ENCODE measurements at places on chromosomes 3 and 15. TPM values are rescaled to one million over a fixed set of nuclear protein-coding genes. Genes with fewer than 3 reads are reported as not detected.
A peak's percentile ranks its signal among the peaks of the same experiment; 100 is the strongest.

GRCh38 chr3:77232557-77232956 lies 192.7 kb downstream of the ROBO2 start:
- H3K27me3 ChIP-seq, result no peaks in the 10 kb centered on the region
- peaks cover 10% of the 10 kb centered on the region for H3K4me1 ChIP-seq
- no peak for DNase-seq

- H3K4me3 ChIP-seq, result no peak overlapping the region
- H3K27ac ChIP-seq, result no peak overlapping the region
- H3K27me3 ChIP-seq, result no peaks in the 10 kb centered on the region
- H3K4me1 ChIP-seq, result no peaks in the 10 kb centered on the region
Measured at GRCh38 chr3:183807209-183807728, 18.1 kb downstream of the MAP6D1 start.

Gene SEMA5B
- total RNA-seq, result 1.3 TPM

Gene USP3
- total RNA-seq, result 41.2 TPM

Gene CNTN3
- 0.35 TPM for total RNA-seq

Gene MYL3
- 1.6 TPM for total RNA-seq

Gene GPR176
- 22.0 TPM for total RNA-seq

GRCh38 chr15:88657326-88658069 lies 18.7 kb downstream of the ISG20 start:
- H3K27ac ChIP-seq, result peak overlapping the region; percentile 42
- H3K27me3 ChIP-seq, result no peaks in the 10 kb centered on the region
- peak; percentile 84 for DNase-seq
- peaks cover 49% of the 10 kb centered on the region for H3K4me1 ChIP-seq
- no peaks in the 10 kb centered on the region for H3K36me3 ChIP-seq
- no peak overlapping the region for H3K4me3 ChIP-seq

Gene OXTR
- total RNA-seq, result 24.0 TPM

- H3K27ac ChIP-seq, result no peak overlapping the region
- DNase-seq, result no peak
- H3K4me1 ChIP-seq, result peaks cover 15% of the 10 kb centered on the region
- H3K4me3 ChIP-seq, result peak overlapping the region; percentile 15
- H3K27me3 ChIP-seq, result no peaks in the 10 kb centered on the region
Measured at GRCh38 chr3:145898487-145898886, 262.5 kb downstream of the PLOD2 start.

Gene UNC13C
- not detected for total RNA-seq

Gene ELL3
- 1.6 TPM for total RNA-seq

Gene LRRC49
- 12.5 TPM for total RNA-seq

Gene CLDN16
- total RNA-seq, result not detected

GRCh38 chr15:41941644-41942415 lies 30.5 kb downstream of the EHD4 start:
- peak overlapping the region; percentile 42 for H3K4me3 ChIP-seq
- peak overlapping the region; percentile 89 for H3K27ac ChIP-seq
- DNase-seq, result no peak
- H3K4me1 ChIP-seq, result peaks cover 74% of the 10 kb centered on the region

Gene ITPKA
- not detected for total RNA-seq

Gene MRAS
- total RNA-seq, result 29.7 TPM

DNA sequence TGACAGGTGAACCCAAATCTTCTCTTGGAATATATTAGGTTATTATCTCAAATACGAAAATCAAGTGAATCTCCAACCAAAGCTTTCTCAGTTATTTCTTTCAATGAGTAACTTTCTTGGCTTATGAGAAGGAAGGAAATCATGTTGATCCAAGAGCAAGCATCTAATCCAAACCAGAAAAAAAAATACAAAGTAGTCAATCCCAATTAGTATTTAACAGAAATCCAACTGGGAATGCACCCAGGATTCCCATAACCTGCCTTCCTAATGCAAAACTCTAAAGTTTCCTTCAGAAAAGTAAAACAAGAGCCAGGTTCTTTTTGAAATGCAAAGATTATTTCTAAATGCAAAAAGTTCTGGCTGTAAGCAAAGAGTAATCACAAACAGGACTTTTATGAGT lies 289.3 kb downstream of the SHOX2 start:
- no peaks in the 10 kb centered on the region for H3K4me1 ChIP-seq
- no peak for DNase-seq
- H3K4me3 ChIP-seq, result no peak overlapping the region
- H3K27me3 ChIP-seq, result peaks cover 50% of the 10 kb centered on the region

DNA sequence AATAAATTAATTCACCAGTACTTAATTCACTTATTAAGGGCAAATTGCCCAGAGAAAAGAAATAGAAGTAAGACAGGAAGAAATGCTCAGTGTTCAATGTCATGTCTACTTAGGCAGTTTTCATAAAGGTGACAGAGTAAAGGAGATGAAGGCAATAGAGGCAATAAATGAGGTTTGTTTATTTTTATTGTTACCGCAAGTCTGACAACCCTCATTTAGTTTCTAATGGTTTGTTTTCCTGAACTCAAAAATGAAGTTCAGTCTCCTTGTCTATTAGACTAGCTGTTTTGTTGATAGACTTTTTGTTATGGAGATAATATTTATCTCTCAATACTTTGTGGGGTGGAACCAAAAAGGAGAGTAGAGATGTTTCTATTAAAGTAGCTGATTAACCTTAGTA lies 258.3 kb downstream of the C3orf38 start:
- no peaks in the 10 kb centered on the region for H3K36me3 ChIP-seq
- no peaks in the 10 kb centered on the region for H3K4me1 ChIP-seq
- peaks cover 8% of the 10 kb centered on the region for H3K27me3 ChIP-seq
- no peak for DNase-seq

GRCh38 chr3:57892423-57892822 lies 115.8 kb upstream of the FLNB start:
- DNase-seq, result no peak
- peak overlapping the region; percentile 14 for H3K27ac ChIP-seq
- peaks cover 7% of the 10 kb centered on the region for H3K36me3 ChIP-seq
- no peak overlapping the region for H3K4me3 ChIP-seq
- peaks cover 32% of the 10 kb centered on the region for H3K4me1 ChIP-seq

- peaks cover 74% of the 10 kb centered on the region for H3K27me3 ChIP-seq
- H3K4me3 ChIP-seq, result no peak overlapping the region
- DNase-seq, result no peak
- no peak overlapping the region for H3K27ac ChIP-seq
- H3K4me1 ChIP-seq, result peaks cover 2% of the 10 kb centered on the region
Measured at GRCh38 chr3:43249405-43249804, 36.9 kb upstream of the SNRK start.

- H3K27me3 ChIP-seq, result no peaks in the 10 kb centered on the region
- no peak for DNase-seq
Measured at GRCh38 chr3:190618330-190619030, 104.6 kb downstream of the IL1RAP start.

DNA sequence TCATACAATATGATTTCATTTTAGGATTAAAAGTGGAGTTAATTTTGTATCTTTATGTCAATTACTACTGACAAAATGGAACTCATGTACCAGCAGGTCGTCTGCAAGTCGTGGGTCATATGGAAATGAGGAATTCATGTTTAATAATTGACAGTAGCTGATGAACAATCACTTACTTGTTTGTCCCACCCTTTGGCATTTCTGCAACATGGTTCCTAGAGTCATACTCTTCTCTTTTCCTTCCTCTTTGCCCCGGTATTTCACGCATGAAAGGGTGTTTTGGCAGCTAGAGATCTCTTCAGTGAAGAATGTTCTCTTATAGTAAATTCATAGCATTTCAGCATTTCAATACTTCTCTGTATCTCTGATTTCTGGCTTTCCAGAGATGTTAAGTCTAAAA lies 133.3 kb upstream of the SLC24A5 start:
- H3K4me3 ChIP-seq, result no peak overlapping the region
- DNase-seq, result no peak
- H3K27ac ChIP-seq, result no peak overlapping the region

DNA sequence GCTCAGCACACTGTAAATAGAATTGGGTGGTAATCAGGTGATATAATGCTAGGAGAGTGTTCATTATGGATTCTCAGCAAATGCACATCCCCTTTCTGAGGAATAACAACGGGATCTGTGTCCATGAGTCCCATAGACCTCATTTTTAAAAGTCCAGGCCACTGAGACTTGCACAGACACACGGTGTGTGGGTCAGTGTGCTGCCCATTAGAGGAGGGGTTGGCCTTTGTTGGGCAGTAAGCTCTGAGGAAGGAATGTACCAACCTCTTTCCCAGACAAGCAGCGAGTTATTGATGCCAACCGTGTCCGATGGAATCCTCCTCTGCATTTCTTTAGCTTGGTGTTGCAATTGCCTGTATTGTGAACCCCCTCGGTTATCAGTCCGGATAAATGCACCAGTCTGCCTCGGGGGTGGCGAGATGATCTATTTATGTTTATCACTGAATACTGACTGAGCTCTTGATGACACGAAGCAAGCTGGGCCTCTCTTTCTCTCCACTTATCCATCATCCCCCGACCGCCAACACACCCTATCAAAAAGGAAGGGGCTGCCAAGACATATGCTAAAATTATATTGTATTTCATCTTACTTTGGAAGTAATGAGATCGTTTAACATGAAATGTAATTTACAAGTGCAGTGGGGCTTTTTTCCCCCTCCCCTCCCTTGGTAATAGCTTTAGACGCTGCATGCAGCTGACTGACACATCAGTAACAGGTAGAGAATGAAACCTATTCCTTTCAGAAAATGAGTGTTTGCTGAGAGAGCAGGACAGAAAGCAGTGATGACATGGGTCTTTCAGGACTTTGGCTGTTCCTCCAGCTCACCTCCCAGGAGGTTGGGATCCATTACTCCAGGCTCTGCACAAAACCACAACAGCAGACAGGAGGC lies 126.6 kb upstream of the ST8SIA2 start:
- H3K4me1 ChIP-seq, result no peaks in the 10 kb centered on the region
- no peak overlapping the region for H3K27ac ChIP-seq
- H3K4me3 ChIP-seq, result no peak overlapping the region

Gene GPR27
- 0.63 TPM for total RNA-seq

Gene POC1A
- total RNA-seq, result 5.1 TPM

GRCh38 chr3:39809995-39810595 lies 686 bp downstream of the MYRIP start:
- H3K4me1 ChIP-seq, result peaks cover 23% of the 10 kb centered on the region
- no peak overlapping the region for H3K27ac ChIP-seq
- H3K4me3 ChIP-seq, result peak overlapping the region; percentile 74
- H3K36me3 ChIP-seq, result no peaks in the 10 kb centered on the region
- no peak for DNase-seq

DNA sequence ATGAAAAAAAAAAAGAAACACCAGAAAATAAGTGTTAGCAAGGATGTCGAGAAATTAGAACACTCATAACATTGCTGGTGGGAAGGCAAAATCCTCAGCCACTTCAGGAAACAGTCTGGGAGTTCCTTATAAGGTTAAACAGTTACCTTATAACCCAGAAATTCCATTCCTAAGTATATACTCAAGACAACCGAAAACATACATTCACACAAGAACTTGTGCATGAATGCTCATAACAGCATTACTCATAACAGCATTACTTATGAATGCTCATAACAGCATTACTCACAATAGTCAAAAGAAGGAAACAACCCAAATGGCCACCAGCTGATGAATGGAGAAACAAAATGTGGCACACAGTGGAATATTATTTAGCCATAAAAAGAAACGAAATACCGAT lies 34.8 kb upstream of the DCP1A start:
- H3K27me3 ChIP-seq, result peaks cover 18% of the 10 kb centered on the region
- H3K27ac ChIP-seq, result no peak overlapping the region
- H3K4me3 ChIP-seq, result no peak overlapping the region
- no peak for DNase-seq
- no peaks in the 10 kb centered on the region for H3K4me1 ChIP-seq

Measured in osteocyte (in vitro differentiated cells).